GM12892 (cell line): ENCODE measurements at places on chromosomes 12 and 14.
A peak's percentile ranks its signal among the peaks of the same experiment; 100 is the strongest.

GRCh38 chr12:63206494-63206893, 55.5 kb upstream of the AVPR1A start:
- DNase-seq = no peak

DNA sequence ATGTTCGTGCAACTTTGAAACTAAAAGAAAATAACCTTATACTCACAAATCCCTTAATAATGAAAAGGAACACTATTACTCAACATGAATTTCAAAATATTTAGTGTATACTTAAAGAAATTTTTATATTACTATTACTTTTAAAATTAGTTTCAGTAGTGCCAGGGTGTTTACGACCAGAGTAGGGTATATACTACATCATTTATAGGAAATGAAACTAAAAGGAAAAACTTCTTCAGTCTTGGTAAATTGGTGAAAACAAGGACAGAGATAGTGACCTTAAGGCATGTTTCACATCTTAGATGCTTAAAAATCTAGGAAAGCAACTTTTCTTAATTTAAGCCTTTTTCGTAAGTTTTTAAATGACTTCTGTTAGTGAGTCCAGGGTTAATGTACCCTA, 4.5 kb downstream of the USP15 start:
- no peak for DNase-seq

GRCh38 chr12:8722286-8722800, 24.6 kb downstream of the RIMKLB start:
- DNase-seq = no peak

DNA sequence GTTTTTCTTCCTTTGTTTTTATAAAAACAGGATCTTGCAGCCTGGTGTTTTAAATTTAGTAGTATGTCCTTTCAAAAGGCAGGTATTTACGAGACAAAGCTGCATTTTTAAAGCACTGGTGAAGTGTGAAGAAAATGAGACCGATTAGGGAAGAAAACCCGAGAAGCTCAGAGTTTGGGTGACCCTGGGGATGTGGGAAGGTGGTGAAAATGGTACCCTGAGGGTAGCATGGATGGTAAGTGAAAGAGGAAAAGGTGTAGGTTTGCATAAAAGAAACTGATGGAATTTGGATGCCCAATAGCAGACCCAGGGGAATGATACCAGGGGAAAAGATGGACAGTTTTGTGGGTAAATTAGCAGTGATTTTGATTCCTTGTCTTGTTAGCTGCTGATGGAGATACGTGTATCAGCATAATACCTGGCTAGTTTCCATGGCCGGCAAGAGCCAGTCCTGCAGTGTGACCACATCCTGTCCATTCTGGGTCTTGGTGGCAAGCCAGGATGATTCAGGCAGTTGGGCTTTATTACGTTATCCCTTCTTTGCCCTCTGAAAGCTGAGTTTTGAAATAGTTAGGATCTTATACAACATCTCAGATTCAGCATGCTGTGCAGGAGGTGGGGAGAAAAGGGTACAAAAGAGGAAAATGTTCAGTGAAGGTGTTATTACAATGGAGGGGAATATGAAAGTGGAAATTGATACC, 8.9 kb downstream of the BICD1 start:
- no peak for DNase-seq

- peak; percentile 36 for DNase-seq
Observed at GRCh38 chr14:69259527-69260189, at the start of gene GALNT16. Gene GALNT16, plus strand, starts transcription at chr14:69260158. Its CDS starts 133 bp downstream, at chr14:69260291.

DNA sequence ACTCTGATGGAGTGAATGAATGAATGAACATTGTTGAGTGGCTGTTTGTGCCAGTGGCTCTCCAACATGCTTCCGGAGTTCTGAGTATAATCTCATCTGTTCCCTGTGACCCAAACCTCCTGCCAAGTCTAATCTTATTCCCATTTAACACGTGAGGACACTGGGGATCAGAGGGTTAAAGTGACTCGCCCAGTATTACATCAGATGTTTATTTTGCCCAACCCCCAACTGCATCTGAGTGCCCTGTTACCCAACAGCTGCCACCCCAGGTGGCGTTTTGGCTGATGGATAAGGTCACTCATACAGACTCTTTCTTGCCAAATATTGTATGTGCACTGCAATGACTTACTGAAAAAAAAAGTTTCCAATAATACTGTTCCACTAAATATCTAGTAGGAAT, 210.9 kb downstream of the EXOC5 start:
- no peak for DNase-seq

DNA sequence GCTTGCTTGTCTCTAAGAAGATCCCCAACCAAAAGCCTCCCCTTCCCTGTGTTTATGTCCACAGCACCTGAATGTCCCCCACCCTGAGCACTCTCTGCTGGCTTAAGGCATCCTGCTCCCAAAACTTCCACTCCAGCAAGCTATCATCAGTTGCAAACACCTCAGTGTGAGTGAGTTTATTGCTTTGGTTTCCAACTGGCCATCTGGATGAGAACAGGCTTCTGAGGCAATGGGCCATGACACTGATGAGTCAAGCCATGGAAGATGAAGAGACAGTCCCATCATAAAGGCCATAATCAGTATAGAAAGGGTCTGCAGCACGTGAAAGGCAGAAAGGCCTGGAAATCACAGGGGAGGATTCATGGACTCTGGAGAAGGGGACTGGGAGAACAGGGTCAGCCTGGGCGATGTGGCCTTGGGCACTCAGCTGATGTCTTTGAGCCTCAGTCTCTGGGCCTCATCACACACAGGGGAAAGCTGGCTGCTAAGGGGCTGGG, 12.8 kb downstream of the CMKLR1 start:
- no peak for DNase-seq

- DNase-seq = no peak
Observed at GRCh38 chr12:104279164-104279563, 24.4 kb upstream of the EID3 start.

- no peak for DNase-seq
Observed at GRCh38 chr12:26704684-26705460, 128.1 kb downstream of the ITPR2 start.

DNA sequence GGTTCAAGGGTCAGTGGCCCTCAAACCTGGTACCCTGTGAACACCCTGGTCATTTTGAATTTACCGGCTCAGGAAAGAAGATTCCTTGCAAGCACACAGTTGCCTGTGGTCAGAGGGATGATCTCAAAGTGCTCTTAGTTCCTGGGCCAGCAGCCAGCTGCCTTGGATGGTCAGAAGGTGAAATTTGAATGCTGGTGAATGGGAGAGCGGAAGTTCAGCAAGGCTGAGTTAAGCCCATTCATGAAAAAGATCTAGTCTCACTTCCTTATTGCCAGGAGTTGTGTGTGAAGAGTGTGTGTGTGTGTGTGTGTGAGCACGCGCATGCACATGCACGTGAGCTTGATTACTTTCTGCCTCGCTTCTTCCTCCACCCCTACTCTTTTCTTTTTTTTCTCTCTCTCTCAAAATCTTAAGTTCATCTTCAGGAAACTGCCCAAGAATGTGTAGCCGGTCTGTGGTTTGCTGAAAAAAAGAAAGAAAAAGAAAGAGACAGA, 155.5 kb upstream of the CCND2 start:
- no peak for DNase-seq

- DNase-seq = no peak
Observed at GRCh38 chr14:39268393-39268792, 34.7 kb downstream of the MIA2 start.

- DNase-seq = no peak
Observed at GRCh38 chr12:116615141-116615861, 56.1 kb downstream of the MAP1LC3B2 start.

- DNase-seq = no peak
Observed at GRCh38 chr14:31968107-31968810, 108.8 kb upstream of the ARHGAP5 start.

DNA sequence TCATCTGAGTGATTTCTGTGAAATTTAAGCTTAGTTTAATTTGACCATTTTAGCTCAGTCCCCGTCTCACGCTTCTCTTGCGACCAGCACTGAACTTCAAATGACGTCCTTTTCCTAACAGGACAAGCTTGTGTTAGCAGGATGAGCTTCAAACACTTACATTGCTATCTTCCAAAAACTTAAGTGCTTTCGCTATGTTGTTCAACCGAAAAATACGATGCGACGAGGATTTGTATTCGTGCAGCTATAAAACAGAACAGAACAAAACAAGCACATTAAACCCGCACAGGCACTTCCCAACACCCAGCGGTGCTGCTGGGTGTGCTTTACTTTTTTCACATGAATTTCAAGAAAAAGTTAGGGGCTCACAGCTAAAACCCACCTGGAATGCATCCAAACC, 64.2 kb upstream of the DICER1 start:
- no peak for DNase-seq

- DNase-seq = no peak
Observed at GRCh38 chr12:55847033-55847432, 4.3 kb upstream of the MMP19 start.
